ENCODE measurements at places on chromosomes 5 and 9. TPM values are rescaled to one million over a fixed set of nuclear protein-coding genes. Genes with fewer than 3 reads are reported as not detected.

FGF10 gene
- total RNA-seq, result not detected

RNF208 gene
- total RNA-seq, result not detected

IL5 gene
- not detected for total RNA-seq

POU5F2 gene
- 0.45 TPM for total RNA-seq

NR6A1 gene
- total RNA-seq, result 0.45 TPM

PHYHD1 gene
- 6.1 TPM for total RNA-seq

RGS7BP gene
- total RNA-seq, result 0.83 TPM

TSSK1B gene
- total RNA-seq, result 0.12 TPM

SCGB3A2 gene
- total RNA-seq, result not detected

ARHGAP26 gene
- 19.4 TPM for total RNA-seq

CYLC2 gene
- not detected for total RNA-seq

CCDC192 gene
- not detected for total RNA-seq

ADRB2 gene
- 1.1 TPM for total RNA-seq

SLC1A1 gene
- total RNA-seq, result 14.2 TPM

FNBP1 gene
- total RNA-seq, result 43.8 TPM

PRUNE2 gene
- 7.7 TPM for total RNA-seq

NIPAL4 gene
- total RNA-seq, result not detected

All from smooth muscle cell of the coronary artery (primary cell).